Vagina (tissue), 2 donors: ENCODE measurements at places on chromosomes 3 and 15.

GRCh38 chr3:4741404-4742307, 237.6 kb upstream of the BHLHE40 start:
- no peak overlapping the region for H3K4me3 ChIP-seq
- peaks cover 63% of the 10 kb centered on the region for H3K4me1 ChIP-seq
- peak overlapping the region; percentile 91 for H3K27ac ChIP-seq
- peak; percentile 94 for DNase-seq
- no peaks in the 10 kb centered on the region for H3K36me3 ChIP-seq

DNA sequence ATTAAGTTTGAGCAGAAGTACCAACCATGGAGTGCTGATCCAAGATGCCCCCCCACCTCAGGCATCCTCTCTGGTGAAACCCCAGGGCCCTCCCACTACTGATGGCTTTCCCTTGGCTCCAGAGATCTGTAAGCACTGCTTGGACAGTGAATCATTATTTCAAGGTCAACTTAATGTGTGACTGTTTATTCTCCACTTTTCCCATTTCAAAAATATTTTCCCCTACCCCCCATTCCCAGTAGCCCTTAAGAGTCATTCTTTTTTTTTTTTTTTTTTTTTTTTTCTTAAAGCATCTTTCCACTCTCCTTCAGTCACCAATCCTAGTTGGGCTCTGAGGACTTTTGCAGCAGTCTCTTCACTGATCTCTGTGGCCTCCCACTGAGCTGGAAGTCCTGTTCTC, 82.6 kb downstream of the PCCB start:
- no peak for DNase-seq
- no peak overlapping the region for H3K27ac ChIP-seq
- H3K4me1 ChIP-seq = no peaks in the 10 kb centered on the region

- H3K4me1 ChIP-seq = peaks cover 23% of the 10 kb centered on the region
- H3K36me3 ChIP-seq = no peaks in the 10 kb centered on the region
Measured at GRCh38 chr3:179432451-179432850, 18.8 kb downstream of the GNB4 start.

GRCh38 chr3:124772081-124772831, 42.0 kb downstream of the UMPS start:
- H3K36me3 ChIP-seq = peaks cover 26% of the 10 kb centered on the region
- H3K4me1 ChIP-seq = peaks cover 49% of the 10 kb centered on the region
- peak overlapping the region; percentile 71 for H3K27ac ChIP-seq
- DNase-seq = no peak

- H3K36me3 ChIP-seq = no peaks in the 10 kb centered on the region
- no peak overlapping the region for H3K27ac ChIP-seq
- no peaks in the 10 kb centered on the region for H3K4me1 ChIP-seq
- no peak overlapping the region for H3K4me3 ChIP-seq
- no peak for DNase-seq
Measured at GRCh38 chr3:155086051-155086450, 5.9 kb downstream of the MME start.

- no peaks in the 10 kb centered on the region for H3K36me3 ChIP-seq
- no peak for DNase-seq
- no peaks in the 10 kb centered on the region for H3K4me1 ChIP-seq
Measured at GRCh38 chr15:60633426-60633968, 154.6 kb upstream of the ICE2 start.

DNA sequence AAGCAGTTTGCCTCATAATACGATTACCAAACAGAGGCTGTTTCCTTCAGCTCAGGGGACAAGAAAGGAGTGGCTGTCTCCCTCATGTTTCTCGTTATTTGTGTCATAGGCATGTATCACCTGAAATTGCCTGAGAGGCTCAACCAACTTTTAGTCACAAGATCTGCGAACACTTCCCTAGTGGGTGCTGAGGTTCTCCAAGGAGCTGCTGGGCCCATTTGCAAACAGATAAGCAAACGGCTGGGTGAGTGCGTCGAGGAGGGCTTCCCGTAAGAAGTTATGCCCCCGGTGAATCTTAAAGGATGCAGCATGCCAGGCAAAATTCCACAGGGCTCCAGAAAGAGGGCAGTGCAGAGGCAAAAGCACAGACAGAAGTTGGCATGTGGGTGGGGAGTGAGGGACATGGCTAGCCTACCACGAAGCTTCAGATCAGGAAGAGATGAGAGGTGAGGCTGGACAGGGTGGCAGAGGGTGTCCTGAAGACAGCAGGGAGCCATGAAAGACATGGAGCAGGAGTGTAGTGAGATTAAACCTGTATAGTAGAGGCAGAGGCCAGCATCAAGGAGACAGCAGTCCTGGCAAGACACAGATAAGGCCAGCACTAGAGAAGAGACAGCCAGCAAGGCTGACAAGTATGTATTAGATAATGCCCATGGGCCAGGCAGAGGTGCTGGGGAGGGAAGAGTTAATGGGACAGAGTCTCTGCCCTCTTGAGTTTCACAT, 4.0 kb upstream of the GP9 start:
- no peak for DNase-seq
- no peak overlapping the region for H3K4me3 ChIP-seq
- no peaks in the 10 kb centered on the region for H3K36me3 ChIP-seq

DNA sequence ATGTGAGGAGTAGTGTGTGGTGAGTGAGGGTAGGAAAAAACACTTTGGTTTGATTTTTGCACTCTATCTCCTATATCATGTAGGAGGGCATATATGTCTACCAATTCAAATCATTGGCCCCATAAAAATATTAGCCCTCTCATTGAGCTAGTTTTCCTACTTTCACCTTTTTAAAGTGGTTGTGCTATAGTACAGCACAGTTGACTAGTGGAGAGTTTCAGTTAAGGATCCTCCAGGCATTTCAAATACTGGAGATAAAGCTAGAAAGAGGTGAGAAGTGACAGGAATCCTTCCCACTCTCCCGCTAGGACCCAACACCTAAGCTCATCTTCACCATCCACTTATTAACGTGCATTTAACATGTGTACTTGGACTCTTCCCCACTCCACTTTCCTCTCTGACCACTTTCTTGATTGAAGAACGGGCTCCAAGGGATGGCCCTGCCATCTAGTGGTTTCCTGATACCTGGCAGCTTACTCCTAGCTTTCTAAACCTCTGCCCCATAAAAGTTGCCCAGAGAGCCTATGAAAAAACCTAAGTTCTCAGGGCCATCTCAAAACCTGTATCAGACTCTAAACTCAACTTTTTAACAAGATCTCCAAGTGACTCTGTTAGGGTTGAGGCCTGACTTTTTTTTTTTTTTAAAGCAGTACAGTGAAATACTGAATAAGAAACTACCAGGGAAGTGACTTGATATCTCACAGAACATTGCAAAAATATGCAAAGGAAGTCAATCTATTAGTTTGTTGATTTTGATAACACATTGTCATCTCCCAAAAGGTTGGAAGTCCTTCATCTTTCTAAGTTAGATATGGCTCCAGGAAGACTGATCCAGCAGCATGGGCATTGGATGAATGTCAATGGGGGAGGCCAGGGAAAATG, 17.9 kb downstream of the IL12A start:
- H3K27me3 ChIP-seq = no peaks in the 10 kb centered on the region
- no peaks in the 10 kb centered on the region for H3K4me1 ChIP-seq
- no peak overlapping the region for H3K4me3 ChIP-seq
- DNase-seq = no peak
- no peaks in the 10 kb centered on the region for H3K36me3 ChIP-seq

DNA sequence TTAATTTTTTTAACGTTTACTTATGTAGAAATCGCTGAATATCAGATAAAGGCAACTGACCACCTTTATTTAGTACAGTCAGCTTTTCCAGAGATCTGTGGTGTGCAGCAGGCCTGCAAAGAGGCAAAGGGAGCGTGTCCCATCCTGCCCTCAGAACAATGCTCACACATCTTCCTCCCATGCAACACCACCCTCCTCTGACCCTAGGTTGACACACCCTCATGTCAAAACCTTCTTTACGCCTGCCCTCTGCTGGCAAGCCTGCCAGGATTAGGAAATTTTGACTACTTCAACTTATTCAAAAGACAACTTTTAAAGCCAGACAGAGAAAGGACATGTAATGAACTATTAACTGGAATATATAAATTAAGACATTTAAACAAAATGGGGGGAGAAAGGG, 513.7 kb downstream of the FOXP1 start:
- no peaks in the 10 kb centered on the region for H3K36me3 ChIP-seq
- no peak overlapping the region for H3K4me3 ChIP-seq
- no peak for DNase-seq
- H3K27ac ChIP-seq = no peak overlapping the region
- no peaks in the 10 kb centered on the region for H3K27me3 ChIP-seq

DNA sequence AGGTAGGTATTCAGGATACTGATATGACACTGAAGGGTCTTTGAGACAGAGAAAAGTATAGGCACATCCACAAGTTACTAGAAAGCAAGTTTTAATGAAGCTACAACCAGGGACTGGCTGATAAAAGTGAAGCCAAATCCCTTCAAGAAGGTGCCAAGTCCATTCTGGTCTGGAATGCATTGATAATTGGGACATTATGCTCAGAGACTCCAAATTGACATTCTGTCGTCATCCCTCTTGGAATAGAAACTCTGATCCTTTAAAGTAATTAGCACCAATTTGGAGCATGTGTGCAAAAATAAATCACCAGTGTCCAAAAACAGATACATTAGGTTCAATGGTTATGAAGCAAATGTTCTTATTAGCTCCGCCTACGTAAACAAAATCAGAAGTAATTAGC, 47.3 kb upstream of the BCL6 start:
- no peak overlapping the region for H3K27ac ChIP-seq
- H3K27me3 ChIP-seq = no peaks in the 10 kb centered on the region
- no peak for DNase-seq
- no peaks in the 10 kb centered on the region for H3K4me1 ChIP-seq

DNA sequence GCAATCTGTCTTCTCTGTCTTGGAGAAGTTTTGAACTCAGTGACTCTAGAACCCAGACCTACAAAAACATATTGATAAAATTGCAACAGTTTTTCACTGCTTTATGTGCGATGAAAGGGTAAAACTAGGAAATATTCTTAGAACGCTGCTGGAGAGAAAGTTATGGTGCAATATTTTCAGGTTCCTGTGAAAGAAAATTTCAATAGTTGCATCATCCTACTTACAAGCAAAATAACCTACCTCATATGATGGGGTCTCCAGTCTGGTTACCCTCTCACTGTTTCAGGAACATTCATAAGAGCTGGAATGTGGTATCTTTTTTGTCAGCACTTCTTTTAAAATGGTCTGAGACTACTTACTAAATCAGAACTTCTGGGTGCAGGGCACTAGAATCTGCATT, 27.1 kb downstream of the GATM start:
- no peaks in the 10 kb centered on the region for H3K27me3 ChIP-seq
- no peak overlapping the region for H3K27ac ChIP-seq
- H3K4me3 ChIP-seq = no peak overlapping the region
- no peaks in the 10 kb centered on the region for H3K36me3 ChIP-seq
- no peaks in the 10 kb centered on the region for H3K4me1 ChIP-seq

DNA sequence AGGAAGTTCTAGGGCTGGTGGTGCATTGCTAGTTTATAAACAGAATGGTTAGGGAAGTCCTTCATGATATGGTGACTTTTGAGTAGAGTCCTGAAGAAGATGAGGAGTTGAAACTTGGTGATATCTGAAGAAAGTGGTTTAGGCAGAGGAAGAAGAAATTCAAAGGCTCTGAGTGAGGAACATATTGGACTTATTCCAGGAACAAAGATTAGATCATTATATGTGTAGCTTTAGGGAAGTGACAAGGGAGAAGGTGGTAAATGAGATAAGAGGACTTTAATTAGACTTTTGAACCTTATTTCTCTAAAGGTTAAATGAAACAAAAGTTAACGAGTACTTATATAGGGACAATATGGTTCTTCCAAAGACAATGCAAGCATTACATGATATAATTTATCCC, 286.7 kb downstream of the DOCK3 start:
- H3K4me1 ChIP-seq = no peaks in the 10 kb centered on the region
- no peak overlapping the region for H3K4me3 ChIP-seq
- no peaks in the 10 kb centered on the region for H3K36me3 ChIP-seq

GRCh38 chr3:65545429-65545828, 493.3 kb downstream of the MAGI1 start:
- H3K27ac ChIP-seq = no peak overlapping the region
- peaks cover 14% of the 10 kb centered on the region for H3K4me1 ChIP-seq
- H3K27me3 ChIP-seq = no peaks in the 10 kb centered on the region
- DNase-seq = no peak
- no peaks in the 10 kb centered on the region for H3K36me3 ChIP-seq

GRCh38 chr3:78963771-78964170, 804.0 kb downstream of the ROBO1 start:
- no peak overlapping the region for H3K4me3 ChIP-seq
- no peak for DNase-seq
- H3K4me1 ChIP-seq = no peaks in the 10 kb centered on the region
- no peak overlapping the region for H3K27ac ChIP-seq
- no peaks in the 10 kb centered on the region for H3K27me3 ChIP-seq
- H3K36me3 ChIP-seq = no peaks in the 10 kb centered on the region

DNA sequence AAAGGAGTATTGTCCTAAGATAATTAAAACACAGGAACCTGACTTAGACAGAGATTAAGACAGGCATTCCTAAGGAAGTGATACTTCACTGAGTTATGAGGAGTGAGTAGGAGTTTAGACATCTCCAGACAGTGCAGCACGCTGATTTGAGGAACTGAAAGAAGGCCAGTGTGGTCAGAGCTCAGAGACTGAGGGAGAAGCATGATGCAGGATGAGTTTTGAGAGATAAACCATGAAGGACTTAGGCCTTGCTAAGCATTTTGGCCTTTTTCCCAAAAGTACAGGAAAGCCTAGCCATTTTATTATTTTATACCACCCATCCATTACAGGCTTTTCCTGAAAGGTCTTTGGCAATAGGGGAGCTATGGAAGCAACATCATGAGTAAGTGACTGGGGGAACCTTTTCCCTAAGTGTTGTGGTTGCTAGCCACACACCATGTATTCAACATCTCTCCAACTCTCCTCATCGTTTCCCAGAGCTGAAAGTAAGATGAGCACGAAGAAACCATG, 375.6 kb upstream of the TPRG1 start:
- no peak overlapping the region for H3K4me3 ChIP-seq
- no peaks in the 10 kb centered on the region for H3K36me3 ChIP-seq
- no peak for DNase-seq
- no peaks in the 10 kb centered on the region for H3K27me3 ChIP-seq
- H3K27ac ChIP-seq = no peak overlapping the region

DNA sequence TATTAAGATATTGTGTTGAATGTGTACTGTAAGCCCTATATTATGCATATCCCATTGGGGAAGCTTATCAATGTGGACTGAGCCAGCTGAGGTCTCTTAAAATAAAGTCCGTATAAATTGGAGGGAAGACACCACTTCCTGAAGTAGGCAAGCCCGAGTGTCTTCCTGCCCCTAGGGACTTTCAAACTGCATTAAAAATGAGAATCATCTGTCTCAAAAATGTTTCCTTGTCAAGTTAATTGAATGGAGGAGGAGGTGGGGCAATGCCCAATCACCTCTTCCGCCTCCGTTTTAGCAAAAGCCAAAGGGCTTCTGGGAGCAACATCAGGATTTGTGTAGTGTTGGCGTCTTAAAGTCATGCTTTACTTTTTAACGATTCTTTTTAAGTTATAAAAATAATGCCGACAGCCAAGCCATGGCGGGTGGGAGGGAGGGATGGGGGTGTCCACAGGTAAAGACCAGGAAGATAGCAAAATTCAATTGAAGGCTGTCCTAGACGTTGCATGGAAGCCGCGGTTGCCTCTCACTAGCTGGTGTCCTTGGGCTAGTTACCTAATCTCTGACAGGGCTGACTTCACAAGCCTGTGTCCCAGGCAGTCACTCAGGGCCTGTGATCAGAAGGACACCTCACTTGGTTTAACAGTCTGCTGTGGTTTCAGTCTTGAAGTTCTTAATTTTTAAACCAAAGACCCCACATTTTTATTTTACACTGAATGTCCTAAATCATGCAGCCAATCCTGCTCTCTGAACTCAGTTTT, 524.9 kb upstream of the PROK2 start:
- H3K4me1 ChIP-seq = peaks cover 17% of the 10 kb centered on the region
- H3K27me3 ChIP-seq = no peaks in the 10 kb centered on the region
- no peak for DNase-seq
- H3K4me3 ChIP-seq = no peak overlapping the region
- no peaks in the 10 kb centered on the region for H3K36me3 ChIP-seq
